HFF-Myc (cell line): ENCODE measurements at places on chromosomes 7 and 10.

GRCh38 chr10:22477334-22478287, 132.3 kb downstream of the SPAG6 start:
- DNase-seq = no peak

DNA sequence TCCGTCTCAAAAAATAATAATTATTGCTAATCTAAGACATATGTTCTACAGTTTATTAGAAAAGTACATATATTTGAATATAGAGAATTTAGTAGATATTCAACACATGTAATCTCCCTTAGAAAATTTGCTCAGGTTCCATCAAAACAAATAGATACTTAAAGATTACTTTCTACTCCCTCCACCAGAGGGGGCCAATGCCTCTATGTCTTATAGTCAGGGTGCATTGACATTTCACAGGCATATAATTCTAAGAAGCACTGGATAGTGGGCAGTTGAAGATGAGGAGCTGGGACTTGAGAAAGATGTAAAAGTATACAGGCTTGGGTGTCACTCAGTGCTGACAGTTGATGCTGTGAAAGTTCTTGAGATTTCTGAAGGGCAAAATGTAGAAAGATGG, 301.6 kb upstream of the HPS1 start:
- peak; percentile 5 for DNase-seq

DNA sequence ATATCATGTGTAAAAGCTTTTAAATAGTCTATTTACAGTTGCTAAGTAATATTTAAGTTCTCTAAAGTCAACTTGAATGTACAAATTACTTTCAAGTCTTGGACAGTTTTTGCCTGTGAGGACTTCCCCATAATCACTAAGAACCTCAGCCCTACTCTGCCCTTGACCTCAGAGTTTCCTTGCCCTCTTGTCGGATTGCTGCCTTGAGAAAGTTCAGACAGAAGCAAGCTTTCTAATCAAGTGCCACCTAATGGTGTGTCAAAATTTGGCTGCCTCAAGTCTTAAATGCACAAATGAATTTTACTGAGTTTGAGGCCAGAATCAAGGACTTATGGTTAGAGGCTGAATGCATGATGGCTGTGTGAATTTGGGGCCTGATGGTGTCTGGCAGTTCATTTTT, 88.3 kb upstream of the KAT6B start:
- no peak for DNase-seq

GRCh38 chr10:121157998-121158397, 306.8 kb downstream of the WDR11 start:
- DNase-seq = no peak

GRCh38 chr7:26759108-26759507, 105.3 kb downstream of the SKAP2 start:
- DNase-seq = no peak

DNA sequence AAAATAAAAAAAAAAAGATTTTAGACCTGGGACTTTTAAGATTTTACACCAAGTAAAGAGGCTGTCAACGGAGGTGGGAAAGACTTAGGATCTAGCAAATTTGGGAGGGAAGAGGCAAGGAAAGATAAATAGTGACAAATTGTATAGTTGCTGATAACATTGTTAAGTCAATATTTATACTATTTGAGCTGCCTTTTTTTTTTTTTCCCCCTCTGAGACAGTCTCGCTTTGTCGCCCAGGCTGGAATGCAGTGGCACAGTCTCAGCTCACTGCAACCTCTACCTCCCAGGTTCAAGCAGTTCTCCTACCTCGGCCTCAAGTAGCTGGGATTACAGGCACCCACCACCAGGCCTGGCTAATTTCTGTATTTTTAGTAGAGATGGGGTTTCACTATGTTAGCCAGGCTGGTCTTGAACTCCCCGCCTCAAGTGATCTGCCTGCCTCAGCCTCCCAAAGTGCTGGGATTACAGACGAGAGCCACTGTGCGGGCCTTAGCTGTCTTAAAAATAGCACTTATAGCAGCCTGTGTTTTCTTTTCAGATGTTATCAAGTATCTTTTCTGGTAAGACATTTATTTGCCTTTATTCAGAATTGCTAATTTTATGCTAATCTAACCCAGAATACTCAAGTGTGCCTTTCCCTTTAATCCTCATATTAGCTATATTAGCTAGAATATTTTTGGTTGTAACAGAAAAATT, 94.5 kb downstream of the MMRN2 start:
- DNase-seq = no peak

DNA sequence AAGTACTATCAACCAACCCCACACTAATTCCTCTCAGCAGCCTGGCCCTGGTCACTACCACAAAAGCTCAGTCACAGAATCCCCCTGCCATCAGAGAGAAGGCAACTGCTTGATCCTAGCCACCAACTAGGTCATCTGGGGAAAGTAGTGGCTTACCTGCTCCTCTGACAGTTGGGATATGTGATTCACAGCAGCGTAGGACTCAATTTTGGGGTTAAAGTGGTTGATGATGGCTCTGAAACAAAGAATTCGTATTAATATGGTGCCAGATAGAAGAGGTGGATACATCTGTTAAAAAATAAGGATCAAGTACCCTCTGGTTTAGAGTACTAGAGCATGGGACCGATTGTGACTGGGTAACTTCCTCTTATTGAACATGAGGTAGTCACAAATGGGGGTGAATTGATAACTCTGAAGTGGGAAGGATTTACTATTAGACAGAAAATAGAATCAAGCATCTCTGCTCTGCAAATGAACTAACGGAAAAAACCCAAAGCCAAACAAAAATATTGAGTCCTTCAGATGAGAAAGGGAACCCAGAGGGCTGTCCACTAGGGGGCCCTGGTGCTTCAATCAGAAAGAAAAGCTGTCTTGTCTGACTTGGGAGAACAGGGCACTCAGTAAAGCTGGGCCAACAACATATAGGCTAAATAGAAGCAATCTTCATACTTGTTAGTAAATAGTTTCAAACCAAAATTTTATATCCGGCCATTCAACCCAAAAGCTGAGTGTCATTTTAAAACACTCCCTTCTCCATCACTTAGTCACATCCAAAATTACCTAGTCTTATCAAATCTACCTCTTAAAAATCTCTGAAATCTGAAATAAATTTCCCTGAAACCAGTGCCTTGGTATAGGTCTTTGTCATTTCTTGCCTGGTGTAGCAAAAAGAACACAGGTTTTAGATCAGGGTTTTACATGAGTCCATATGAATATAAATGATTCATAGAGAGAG, 45.9 kb upstream of the KCNIP2 start:
- peak; percentile 57 for DNase-seq

DNA sequence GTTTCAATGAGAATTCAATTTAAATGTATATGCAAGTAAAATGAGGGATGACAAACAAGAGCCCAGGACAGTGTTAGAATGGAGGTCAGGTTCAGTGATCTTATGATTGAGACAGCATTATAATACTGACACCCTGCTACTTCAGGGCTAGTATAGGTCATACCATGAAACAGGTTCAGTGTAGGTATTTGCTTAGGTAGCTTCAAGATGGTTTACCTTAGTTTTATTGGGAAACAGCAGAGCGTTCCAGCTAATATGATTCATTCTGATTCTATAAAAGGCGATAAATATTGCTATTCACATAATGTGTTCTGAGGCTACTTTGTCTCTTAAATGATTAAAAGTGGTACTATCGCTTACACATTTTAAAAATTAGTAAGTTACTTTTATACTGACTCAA, 203.3 kb downstream of the PPP1R9A start:
- no peak for DNase-seq

DNA sequence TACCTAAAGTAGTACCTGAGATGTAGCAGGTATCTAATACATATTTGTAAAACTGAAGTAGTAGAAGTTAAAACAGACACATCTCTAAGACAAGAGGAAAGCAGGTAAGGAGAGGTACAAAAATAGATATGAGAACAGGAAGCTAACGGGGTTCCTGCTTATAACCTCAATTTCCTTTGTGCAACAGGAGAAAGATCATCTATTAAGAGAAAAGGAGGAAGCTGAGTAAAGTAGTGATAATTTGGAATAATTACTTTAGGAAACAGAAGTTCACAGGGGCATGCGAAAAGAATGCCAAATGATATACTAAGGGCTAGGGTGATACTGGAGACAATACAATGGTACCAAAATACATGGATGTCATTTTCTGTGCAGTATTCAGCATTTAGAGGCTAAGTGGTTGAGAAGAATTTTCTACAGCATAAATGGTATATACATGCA, 108.7 kb downstream of the NRBF2 start:
- no peak for DNase-seq

- no peak for DNase-seq
Measured at GRCh38 chr10:62618054-62618453, 186.5 kb upstream of the ADO start.

DNA sequence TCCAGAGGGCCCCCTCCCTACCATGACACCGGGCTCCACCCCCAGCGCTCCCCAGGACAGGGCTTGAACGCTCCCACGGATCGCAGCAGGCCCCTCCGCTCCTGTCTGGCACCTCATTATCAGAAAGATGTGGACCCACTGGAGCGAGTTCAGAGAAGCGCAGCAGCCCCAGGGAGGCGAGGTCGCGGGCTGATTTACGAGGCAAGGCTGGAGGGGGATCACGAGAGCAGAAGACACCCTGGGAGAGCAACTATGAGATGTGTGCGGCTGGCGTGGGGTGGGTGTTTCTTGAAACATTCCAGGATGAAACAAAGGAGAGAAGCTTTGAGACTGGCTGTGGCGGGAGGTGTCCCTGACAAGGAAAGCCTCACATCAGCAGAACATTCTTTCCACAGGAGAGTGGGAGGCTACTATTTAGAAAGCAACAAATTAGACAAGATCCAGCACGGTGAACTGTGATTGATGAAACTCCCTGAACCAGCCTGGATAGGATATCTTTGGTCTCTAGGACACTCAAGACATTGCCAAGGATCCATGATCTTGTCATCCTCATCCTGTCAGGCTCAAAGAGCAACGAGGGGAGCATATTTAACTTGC, 66.0 kb downstream of the JCAD start:
- DNase-seq = no peak

DNA sequence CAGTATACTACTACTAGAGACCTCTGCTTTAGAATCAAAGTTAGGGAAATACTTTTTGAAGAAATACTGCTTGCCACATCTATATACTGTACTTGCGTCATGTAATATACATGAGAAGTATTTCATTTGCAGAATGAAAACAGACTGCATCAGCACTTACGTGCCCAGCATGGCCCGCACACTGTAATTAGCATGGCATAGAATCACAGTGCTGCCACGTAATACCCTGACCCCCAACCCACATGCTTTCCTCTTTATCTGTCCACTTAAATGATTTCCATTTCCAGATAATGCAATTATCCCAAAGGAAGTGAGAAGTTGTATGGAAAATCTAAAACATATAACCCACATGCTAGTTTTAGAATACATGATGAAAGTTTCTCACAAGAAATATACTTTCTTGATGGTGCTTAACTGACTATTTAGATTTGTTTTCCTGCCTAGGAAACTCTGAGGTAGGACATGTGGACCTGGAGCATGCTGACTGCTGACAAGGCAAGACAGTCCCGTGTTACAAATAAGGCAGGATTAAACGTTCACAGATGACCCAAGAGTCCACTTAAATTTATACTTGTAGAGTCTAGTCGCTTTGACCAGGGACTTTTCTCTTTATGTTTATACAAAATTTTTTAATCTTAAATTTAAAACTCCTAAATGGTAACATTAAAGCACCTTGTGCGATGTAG, 12.6 kb downstream of the USP6NL start:
- no peak for DNase-seq

- peak; percentile 38 for DNase-seq
Measured at GRCh38 chr10:72308320-72308987, 34.7 kb downstream of the DDIT4 start.

GRCh38 chr10:106175760-106176377, 988.6 kb downstream of the SORCS1 start:
- DNase-seq = no peak

DNA sequence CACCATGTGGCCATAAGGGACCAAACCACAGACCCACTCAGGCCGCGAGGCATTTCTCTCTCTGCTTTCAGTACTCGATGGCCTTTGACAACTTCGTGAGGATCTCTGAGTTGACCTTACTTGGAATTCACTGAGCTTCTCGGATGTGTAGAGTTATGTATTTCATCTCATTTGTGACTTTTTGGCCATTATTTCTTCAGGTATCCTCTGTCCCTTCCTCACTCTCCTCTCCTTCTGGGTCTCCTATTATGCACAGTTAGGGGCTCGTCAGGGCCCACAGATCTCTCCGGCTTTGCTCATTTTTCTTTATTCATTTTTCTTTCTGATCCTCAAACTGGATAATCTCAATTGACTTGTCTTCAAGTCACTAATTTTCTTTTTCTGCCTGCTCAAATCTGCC, 16.6 kb upstream of the FOXL3 start:
- DNase-seq = no peak

DNA sequence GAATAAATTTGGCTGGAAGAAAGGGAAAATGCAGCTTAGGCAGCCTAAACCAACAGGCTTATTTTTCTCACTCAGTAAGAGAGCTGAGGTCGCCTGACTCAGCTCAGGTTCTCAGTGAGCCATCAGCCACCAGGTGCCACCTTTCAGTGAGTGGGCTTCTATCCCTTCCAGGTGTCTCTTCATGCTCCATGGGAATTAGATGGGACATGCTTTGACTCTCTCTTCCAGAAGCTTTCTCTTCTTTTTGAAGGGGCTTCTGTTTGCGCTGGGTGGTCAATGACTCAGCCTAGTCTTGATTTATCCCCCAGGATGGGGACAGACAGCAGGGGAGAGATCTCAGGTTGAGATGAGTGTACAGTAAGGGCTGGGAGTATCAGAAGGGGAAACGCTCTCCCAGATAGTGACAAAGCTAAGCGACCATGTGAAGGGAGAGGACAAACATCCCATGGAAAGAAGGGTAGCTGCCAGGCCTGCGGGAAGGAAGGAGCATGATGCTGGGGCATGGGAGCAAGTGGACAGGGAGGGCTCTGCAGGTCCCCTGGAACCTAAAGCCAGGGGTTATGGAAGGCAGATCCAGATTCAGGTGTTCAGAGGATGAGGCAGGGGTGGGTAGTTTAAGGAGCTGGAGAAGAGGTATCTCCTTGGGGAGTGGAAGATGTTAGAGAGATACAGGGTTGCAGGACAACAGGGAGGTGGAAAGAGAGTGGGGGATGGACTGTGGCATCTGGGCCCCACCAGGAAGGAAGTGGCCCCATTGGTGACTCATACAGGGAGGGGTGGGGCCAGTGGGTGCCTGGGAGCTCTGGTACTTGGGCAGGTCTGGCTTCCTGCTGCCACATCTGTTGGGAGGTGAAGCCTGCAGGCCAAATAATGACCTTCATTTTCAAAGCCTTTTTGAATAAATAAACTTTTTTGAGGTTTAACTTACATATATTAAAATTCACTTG, 32.5 kb downstream of the OGDH start:
- DNase-seq = peak; percentile 87

DNA sequence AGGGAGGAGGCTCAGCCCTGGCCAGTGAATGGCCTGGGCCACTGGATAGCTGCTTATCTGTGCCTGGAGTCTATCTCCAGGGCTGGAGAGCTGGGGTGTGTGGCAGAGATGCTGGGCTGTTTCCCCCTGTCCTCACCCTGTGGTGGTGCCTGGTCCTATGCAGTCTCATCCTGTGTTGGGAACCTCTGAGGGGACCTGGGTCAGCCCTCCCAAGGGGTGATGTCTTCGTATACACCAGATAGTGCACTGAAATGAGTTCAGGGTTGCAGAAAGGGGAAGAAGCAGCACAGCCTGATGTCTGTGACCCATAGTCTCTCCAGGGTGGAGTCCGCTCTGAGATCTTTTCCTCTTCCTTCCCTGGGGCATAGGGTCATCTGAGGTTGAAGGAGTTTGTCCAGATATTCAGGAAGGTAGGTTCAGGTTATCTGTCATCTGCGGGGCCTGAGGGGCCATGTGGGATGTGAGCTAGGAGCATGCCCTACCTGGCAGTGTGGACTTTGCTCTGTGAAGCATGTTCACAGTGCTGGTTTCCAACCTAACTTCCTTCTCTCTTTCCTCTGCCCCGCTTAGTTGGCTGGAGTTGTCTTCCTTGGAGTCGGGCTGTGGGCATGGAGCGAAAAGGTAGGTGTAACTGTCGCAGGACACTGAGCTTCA, 33.4 kb upstream of the SH2D4B start:
- no peak for DNase-seq
